ENCODE measurements at places on chromosomes 11 and 22. TPM values are rescaled to one million over a fixed set of nuclear protein-coding genes. Genes with fewer than 3 reads are reported as not detected.

The VWCE gene
- 0.65 TPM for total RNA-seq

The OR10AG1 gene
- total RNA-seq = not detected

The C22orf42 gene
- total RNA-seq = not detected

The NEU3 gene
- total RNA-seq = 12.3 TPM
